CD4-positive, alpha-beta memory T cell (primary cell): ENCODE measurements at places on chromosomes 5 and 9. TPM values are rescaled to one million over a fixed set of nuclear protein-coding genes. Genes with fewer than 3 reads are reported as not detected.

Gene POLR3G
- total RNA-seq, result 1.2 TPM

GRCh38 chr9:96383165-96383942 is at the start of gene SLC35D2:
SLC35D2 (minus strand) TSS chr9:96383711; CDS start chr9:96383634, 77 bp downstream.
- H3K27me3 ChIP-seq, result no peaks in the 10 kb centered on the region
- no peaks in the 10 kb centered on the region for H3K36me3 ChIP-seq
- H3K4me1 ChIP-seq, result peaks cover 27% of the 10 kb centered on the region

DNA sequence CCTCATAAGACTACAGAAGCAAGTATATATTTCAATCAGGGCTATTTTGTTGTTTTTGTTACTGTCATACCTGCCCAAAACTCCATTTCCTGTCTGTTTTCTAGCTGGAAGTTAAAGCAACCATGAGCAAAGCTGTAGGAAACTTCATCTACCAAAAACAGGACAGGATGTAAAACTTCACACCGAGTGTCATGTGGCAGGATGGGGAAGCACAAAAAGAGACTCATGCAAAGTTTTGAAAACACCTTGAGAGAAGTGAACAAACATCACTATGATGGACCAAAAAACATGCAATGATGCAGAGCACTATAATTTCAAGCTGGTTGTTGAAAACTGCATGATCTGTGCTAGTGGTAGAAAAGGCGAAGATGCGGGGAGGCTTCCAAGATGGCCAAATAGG is 6.3 kb upstream of the GZMA start:
- DNase-seq, result peak; percentile 28
- no peaks in the 10 kb centered on the region for H3K36me3 ChIP-seq
- H3K27me3 ChIP-seq, result no peaks in the 10 kb centered on the region
- H3K27ac ChIP-seq, result no peak overlapping the region
- H3K4me3 ChIP-seq, result peak overlapping the region; percentile 47

GRCh38 chr9:115606838-115607237 is 488.9 kb upstream of the TNC start:
- no peak overlapping the region for H3K27ac ChIP-seq
- H3K4me1 ChIP-seq, result no peaks in the 10 kb centered on the region
- no peak overlapping the region for H3K4me3 ChIP-seq
- no peaks in the 10 kb centered on the region for H3K36me3 ChIP-seq
- H3K27me3 ChIP-seq, result no peaks in the 10 kb centered on the region

Gene ROPN1L
- total RNA-seq, result 0.47 TPM

- no peaks in the 10 kb centered on the region for H3K27me3 ChIP-seq
- peaks cover 27% of the 10 kb centered on the region for H3K4me1 ChIP-seq
- no peak overlapping the region for H3K27ac ChIP-seq
- H3K36me3 ChIP-seq, result no peaks in the 10 kb centered on the region
- H3K4me3 ChIP-seq, result no peak overlapping the region
- no peak for DNase-seq
Measured at GRCh38 chr9:132488626-132489025, 78.6 kb downstream of the CFAP77 start.

Gene FAM219A
- 16.3 TPM for total RNA-seq

DNA sequence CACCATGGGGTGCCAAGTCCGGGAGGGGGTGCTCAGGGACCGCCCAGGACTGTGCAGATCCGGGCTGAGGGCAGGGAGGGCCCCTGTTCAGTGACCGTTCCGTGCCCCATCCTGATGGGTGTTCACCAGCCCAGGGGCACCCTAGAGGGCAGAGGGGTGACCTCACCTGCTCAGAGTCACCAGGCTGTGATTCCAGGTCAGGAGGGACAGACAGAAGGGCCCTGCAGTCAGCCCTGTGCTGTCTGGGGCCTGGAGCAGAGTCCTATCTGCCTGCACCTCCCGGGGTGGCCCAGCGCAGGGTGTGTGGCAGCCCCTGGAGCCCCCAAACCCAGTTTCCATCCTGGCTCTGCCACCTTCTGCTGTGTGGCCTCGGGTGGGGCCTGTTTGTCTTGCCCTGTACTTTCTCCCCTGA is 241.9 kb downstream of the PBX3 start:
- no peaks in the 10 kb centered on the region for H3K27me3 ChIP-seq
- no peak overlapping the region for H3K27ac ChIP-seq
- no peak for DNase-seq
- H3K4me3 ChIP-seq, result no peak overlapping the region
- no peaks in the 10 kb centered on the region for H3K4me1 ChIP-seq

Gene FGF1
- total RNA-seq, result not detected
